ENCODE measurements at places on chromosomes 2 and 18.

GRCh38 chr2:203909974-203910373 is 26.6 kb upstream of the ICOS start:
- no peaks in the 10 kb centered on the region for H3K27me3 ChIP-seq
- H3K36me3 ChIP-seq = no peaks in the 10 kb centered on the region
- H3K4me1 ChIP-seq = peaks cover 20% of the 10 kb centered on the region
- no peak overlapping the region for H3K27ac ChIP-seq
- no peak for DNase-seq

GRCh38 chr2:178188466-178188865 is 5.8 kb upstream of the OSBPL6 start:
- H3K36me3 ChIP-seq = no peaks in the 10 kb centered on the region
- H3K27me3 ChIP-seq = peaks cover 56% of the 10 kb centered on the region
- H3K4me1 ChIP-seq = peaks cover 4% of the 10 kb centered on the region
- H3K4me3 ChIP-seq = no peak overlapping the region
- no peak overlapping the region for H3K27ac ChIP-seq

DNA sequence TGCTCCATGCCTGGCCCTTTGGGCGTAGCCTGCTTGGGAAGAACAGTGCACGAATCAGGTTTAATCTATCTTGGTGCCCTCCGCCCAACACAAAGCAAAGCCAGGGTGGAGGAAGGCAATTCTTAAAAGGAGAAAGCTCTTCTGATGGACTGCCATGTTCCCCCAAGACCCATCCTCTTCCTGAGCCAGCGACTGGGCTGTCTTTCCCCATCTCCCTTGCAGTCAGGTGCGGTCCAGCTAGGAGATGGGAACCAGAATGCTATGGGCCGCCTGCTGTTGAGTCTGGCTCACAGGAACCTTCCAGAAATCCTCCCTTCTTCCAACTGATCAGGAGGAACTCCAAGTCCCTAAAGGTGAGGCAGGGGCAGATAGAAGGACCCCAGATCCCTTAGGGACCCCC is 105.0 kb downstream of the SH3BP4 start:
- H3K27ac ChIP-seq = no peak overlapping the region
- H3K36me3 ChIP-seq = peaks cover 26% of the 10 kb centered on the region
- no peak overlapping the region for H3K4me3 ChIP-seq
- H3K4me1 ChIP-seq = no peaks in the 10 kb centered on the region
- no peak for DNase-seq

GRCh38 chr2:211436182-211436581 is 879.8 kb downstream of the CPS1 start:
- no peaks in the 10 kb centered on the region for H3K27me3 ChIP-seq
- no peak for DNase-seq
- no peak overlapping the region for H3K4me3 ChIP-seq
- no peaks in the 10 kb centered on the region for H3K4me1 ChIP-seq

- no peaks in the 10 kb centered on the region for H3K36me3 ChIP-seq
- DNase-seq = no peak
- H3K27ac ChIP-seq = no peak overlapping the region
- H3K4me3 ChIP-seq = no peak overlapping the region
- no peaks in the 10 kb centered on the region for H3K4me1 ChIP-seq
Measured at GRCh38 chr2:10839813-10840212, 27.2 kb upstream of the PDIA6 start.

GRCh38 chr2:211751848-211752247 is 786.8 kb downstream of the ERBB4 start:
- DNase-seq = no peak
- H3K4me3 ChIP-seq = no peak overlapping the region
- no peaks in the 10 kb centered on the region for H3K36me3 ChIP-seq
- no peak overlapping the region for H3K27ac ChIP-seq
- no peaks in the 10 kb centered on the region for H3K4me1 ChIP-seq

DNA sequence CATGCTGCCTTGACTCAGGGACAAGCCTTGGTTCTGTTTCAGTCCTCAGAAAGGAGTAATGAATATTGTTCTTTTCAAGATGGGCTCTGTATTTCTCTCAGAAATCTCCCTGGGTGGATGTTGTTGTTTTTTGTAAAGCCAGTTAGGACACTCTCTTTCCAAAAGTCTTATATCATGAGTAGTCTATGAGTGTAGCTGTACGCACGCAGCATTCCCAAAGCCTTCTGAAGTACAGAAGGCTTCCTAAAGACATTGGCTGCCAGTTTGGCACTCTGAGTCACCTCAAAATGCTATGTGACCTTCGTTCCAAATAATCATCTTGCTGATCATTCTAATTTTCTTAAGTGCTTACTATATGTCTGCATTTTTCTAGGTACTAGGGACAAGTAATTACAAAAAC is 16.7 kb upstream of the GTF2A1L start:
- H3K27me3 ChIP-seq = no peaks in the 10 kb centered on the region
- H3K36me3 ChIP-seq = no peaks in the 10 kb centered on the region
- no peak overlapping the region for H3K4me3 ChIP-seq
- no peak for DNase-seq

GRCh38 chr18:26649193-26649543 is 100.8 kb upstream of the KCTD1 start:
- no peaks in the 10 kb centered on the region for H3K36me3 ChIP-seq
- no peak overlapping the region for H3K27ac ChIP-seq
- peaks cover 25% of the 10 kb centered on the region for H3K27me3 ChIP-seq
- no peak for DNase-seq
- no peak overlapping the region for H3K4me3 ChIP-seq
- H3K4me1 ChIP-seq = no peaks in the 10 kb centered on the region
